ENCODE measurements at places on chromosomes 3 and 15.

GRCh38 chr3:23665741-23666140, 140.0 kb upstream of the UBE2E1 start:
- DNase-seq = no peak

GRCh38 chr3:165459924-165460835, 264.0 kb upstream of the SLITRK3 start:
- DNase-seq = no peak

DNA sequence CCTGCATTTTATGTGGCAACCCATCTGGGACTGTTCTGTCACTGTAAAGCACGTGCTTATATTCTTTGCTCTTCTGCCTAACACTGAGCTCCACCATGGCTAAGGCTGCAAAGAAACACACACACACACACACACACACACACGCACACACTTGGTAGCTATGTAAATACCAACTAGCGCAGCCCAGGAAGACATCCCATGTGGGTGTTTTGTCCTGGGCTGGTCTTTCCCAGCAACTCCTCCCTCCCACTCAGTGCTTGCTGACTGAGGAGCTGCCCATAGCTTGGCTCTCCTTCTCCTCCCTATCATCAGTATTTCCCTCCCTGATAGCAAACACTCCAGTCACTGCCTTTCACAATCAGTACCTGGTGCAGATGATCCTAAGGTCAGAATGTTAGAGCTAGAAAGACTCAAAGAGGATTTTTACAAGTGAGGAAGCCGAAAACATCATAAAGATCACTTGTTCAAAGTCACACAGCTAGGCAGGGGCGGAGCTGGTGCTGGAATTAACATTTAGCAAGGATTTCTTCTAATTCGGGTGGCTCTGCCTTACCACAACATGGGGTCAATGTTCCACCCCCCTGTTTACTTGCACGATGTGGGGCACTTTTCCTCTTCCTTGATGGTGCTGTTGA, 377.1 kb upstream of the TBL1XR1 start:
- DNase-seq = no peak

- no peak for DNase-seq
Observed at GRCh38 chr3:129617381-129618185, 11.1 kb upstream of the PLXND1 start.

DNA sequence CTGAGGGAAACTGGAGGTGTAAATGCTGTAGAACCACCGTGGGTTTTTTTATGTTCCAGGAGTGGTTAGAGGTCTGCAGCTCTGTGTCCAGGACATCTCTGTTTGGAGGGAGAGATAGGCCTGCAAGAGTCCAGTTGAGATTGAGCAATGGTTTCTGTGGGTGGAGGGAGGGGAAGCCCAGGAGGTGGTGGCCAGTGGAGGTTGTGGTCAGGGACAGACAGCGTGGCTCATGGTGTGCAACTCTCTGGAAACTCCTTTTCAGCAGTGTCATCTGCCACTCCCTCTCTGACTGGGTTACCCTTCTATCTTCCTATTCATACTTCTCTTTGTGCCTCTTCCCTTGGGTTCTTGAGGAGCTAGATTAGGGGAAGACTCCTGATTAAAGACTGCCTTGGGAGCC, 9.6 kb downstream of the XCR1 start:
- no peak for DNase-seq

DNA sequence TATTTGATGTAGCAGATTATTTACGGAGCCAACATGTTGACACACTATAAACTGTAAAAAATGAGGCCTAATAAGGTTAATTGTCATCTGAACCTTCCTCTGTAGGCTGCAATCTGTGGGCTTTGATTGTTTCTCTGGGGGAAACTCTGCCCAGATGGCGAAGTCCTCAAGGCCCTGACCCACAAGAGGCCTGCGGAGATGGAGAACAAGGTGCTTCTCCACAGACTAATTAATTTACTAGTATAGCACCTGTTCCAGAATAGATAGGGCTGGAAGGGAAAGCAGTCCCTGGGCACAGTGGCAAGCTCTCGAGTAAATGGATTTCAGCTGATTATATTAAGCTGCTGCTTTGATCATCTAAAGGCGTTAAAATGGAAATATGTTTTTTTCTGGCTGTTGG, 338.8 kb upstream of the DNAJC19 start:
- DNase-seq = no peak

- no peak for DNase-seq
Observed at GRCh38 chr15:36638671-36639070, 59.2 kb downstream of the CDIN1 start.

- no peak for DNase-seq
Observed at GRCh38 chr3:9241956-9242355, 7.5 kb downstream of the SRGAP3 start.

DNA sequence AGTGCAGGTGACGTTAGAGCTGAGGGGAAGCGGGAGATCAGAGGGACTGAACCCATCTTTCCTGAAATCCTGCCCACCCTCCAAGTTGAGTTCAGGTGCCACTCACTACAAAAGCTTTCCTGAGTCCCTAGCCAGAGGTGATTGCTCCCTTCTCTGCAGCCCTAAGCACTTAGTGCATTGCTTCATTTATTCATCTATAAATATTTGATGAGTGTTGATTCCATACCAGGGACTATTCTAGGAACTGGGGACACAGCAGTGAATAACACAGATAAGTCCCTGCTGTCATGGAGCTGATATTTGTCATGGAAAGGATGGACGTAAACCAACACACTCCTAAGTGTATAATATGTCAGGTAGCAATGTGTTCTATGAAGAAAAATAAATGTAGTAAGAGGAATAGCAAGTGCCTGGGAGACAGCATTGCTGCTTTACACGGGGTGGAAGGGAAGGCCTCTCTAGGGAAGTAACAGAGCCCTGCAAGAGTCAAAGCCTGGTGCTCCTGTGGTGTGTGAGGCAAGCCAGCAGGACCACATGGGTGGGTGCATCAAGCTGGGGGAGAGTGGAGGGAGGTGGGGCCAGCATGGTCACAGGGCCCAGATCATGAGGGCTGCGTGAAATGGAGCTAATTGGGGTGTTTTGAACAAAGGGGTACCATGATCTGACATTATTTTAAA, 18.6 kb downstream of the ALPK3 start:
- DNase-seq = no peak

- DNase-seq = no peak
Observed at GRCh38 chr3:46571684-46572083, 5.6 kb upstream of the LRRC2 start.

DNA sequence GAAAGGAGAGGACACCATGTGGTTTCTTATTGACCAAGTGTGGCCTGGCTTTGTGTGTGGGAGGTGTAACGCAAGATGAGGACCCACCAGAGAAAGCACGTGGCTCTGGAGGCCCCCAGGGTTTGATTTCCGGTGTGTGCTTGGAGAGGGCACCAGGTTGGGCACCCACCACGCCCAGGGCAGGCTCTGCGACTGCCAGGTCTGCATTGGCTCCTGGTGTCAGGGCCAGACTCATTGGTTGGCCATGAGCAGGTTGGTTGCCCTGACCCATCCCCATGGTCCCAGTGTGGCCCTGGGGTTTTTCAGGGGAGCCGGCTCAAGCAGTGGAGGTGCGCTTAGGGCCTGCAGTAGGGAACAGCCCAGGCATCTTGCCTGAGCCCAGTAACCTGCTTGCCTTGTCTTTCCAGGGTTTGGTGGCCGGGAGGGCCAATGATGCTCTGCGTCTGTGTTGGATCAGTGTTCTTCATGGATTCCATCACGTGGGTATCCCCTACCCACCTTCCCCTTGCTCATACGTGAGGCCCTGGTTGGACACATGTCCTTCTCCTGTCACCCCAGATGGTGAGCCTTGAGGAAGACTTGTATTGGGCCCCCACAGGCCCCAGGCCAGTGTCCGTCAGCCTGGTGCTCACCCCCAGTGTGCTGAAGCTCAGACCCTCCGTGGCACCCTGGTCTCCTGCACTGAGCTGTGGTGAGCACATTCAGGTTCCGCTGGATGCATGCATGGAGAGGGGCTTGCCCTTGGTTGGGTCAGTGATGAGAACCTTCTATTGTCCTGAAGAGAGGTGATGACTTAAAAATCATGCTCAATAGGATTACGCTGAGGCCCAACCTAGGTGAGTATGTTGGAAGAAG, 193.9 kb downstream of the UBE3A start:
- no peak for DNase-seq

GRCh38 chr15:52307847-52308246, 12.2 kb upstream of the MYO5C start:
- no peak for DNase-seq

- no peak for DNase-seq
Observed at GRCh38 chr3:46365737-46366524, 4.8 kb upstream of the CCR5 start.

- no peak for DNase-seq
Observed at GRCh38 chr3:14880447-14881106, 61.8 kb downstream of the FGD5 start.

GRCh38 chr3:21624524-21624923, 126.5 kb downstream of the ZNF385D start:
- no peak for DNase-seq

- no peak for DNase-seq
Observed at GRCh38 chr3:30333903-30334302, 272.5 kb upstream of the TGFBR2 start.

- DNase-seq = no peak
Observed at GRCh38 chr3:70488131-70488530, 175.7 kb upstream of the MDFIC2 start.

DNA sequence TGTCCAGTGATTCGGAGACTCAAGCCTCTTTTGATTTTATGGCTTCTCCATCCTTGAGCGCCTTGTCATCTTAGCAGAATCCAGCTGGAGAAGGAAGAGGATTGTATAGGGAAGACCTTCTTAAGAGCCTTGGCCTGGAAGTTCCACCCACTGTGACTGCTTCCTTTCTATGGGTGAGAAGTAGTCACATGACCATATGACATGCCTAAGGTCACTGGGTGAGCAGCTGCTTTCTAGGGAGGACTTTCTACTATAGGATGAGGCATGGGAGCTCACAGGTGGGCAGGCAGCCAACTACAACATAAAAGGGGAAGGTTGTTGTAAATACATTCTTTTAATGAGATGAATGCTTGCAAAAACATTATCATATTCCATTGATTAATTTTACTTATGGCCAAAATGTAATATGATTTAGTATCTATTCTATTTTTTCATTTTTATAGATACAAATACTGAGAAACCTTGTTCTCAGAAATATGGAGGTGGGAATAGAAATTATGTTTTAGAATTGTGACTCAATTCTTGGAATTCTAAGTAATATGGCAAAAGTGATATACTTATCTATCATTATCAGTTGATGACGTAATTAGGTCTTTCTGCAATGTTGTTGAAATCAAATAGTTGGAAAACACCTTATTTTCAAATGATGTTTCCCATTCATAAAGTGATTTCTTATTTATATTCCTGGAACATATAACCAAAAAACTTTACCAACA, 53.6 kb upstream of the MINAR1 start:
- no peak for DNase-seq

GRCh38 chr15:55589287-55589686, 1.1 kb upstream of the PYGO1 start:
- no peak for DNase-seq

DNA sequence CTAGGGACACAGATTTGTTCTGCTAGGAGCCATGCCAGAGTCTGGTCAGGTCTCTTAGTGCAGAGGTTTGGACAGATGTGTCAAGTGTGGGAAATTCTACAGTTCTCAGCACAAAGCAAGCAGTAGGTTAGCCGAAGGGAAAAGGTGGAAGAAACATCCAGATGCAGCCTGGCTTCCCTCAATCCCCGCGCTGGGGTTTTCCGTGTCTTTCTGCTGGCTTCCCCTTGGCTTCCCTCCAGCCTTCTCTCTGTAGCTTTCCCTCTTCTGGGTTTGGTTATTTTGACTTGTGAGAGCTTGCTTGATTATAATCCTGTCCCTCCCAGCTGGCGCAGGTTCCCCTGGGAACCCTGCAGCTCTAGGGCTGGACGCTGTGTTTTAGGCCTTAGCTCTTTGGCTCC, 4.1 kb downstream of the TF start:
- no peak for DNase-seq

DNA sequence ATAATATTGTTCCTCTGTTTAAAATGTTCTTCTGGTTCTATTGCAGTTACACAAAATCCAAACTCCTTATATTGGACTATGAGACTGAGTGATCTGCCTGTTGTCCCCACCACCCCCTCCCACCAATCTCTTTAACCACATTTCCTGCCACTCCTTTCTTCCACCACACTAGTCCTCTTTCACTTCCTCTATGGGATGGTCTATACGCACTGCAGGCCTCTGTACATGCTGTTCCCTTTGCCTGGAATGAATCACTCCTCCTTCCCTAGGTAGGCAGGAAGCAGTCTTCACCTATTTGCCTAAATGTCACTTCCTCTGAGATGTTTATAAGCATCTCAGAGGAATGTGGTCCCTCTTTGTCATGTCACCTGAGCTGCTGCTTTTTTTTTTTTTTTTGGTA, 4.0 kb downstream of the MAP2K1 start:
- no peak for DNase-seq

DNA sequence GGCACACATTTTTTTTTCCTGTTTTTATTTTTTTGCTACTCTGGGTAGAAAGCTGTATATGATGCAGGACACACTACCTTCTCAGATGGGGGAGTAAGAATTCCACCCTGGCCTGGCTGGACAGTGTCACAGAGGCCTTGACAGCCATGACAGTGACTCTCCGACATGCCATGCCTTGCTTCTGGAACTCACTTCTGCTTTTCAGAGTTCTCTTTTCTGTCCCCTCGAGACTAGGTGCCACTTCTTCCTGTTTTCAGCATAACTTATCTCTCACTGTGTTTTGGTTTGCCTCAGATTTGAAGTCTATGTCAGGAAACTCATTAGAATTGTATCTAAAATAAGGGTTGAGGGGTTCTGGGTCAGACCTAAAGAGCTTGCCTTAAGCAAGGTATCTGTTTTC, 69.1 kb upstream of the SEC13 start:
- no peak for DNase-seq

DNA sequence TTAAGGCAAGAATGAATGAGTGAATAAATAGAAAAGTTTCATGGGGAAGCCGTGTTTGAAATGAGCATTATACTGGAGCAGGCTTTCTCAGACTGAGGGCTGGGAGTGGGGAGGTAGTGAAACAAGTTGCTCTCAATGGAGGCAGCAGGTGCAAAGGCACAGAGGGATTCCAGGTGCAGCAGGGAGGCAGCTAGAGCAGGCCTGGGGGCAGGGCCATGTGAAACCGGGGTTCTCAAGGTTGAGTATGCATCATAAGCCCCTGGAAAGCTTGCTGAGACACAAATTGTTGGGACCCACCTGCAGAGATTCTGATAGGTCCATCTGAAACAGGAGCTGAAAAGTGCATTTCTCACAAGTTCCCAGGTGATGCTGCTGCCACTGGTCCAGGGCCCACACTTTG, 45.3 kb downstream of the BFSP2 start:
- DNase-seq = no peak

DNA sequence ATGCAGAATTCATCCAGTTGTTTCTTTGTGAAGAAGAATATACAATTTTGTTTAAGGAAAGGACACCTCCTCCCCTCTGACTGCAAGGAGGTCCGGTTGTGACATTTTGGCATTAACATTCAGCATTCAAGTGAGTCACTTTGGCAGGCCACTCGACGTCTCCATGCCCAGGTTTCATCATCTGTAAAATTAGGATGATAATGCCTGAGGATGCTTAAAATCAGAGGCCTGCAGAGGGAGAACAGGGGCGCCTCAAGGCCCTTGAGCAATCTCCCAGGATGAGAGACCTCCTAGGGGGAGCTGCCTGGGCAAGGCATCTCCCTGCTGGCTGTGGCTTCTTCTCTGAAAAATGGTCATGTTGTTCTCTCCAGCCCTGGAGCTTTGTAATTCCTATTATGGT, 236.0 kb downstream of the CACNA2D3 start:
- no peak for DNase-seq

Data from stimulated activated CD4-positive, alpha-beta T cell treated with anti-CD3 and anti-CD28 coated beads, TNF-alpha, amount 100 ng/mL, for 1 hour (primary cell).